ENCODE measurements at places on chromosomes 13 and 19. TPM values are rescaled to one million over a fixed set of nuclear protein-coding genes. Genes with fewer than 3 reads are reported as not detected.

CYP4F11 gene
- not detected for total RNA-seq

DNA sequence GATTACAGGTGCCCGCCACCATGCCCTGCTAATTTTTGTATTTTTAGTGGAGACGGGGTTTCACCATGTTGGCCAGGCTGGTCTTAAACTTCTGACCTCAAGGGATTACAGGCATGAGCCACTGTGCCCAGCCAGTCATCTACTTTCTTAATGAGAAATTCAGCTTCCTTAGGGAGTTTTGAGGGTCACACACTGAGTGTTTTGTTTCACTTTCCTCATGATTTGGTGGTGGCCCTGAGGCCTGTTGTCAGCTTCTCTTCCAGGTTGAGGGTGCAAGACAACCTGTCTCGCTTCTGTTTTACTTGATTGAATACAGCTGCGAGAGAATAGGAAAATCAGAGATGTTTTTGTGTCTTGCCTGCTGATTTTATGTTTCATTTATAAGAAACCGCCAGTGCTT, 9.9 kb downstream of the FRY start:
- H3K27ac ChIP-seq = no peak overlapping the region
- no peak overlapping the region for H3K4me3 ChIP-seq
- H3K4me1 ChIP-seq = peaks cover 30% of the 10 kb centered on the region
- H3K36me3 ChIP-seq = no peaks in the 10 kb centered on the region

DNA sequence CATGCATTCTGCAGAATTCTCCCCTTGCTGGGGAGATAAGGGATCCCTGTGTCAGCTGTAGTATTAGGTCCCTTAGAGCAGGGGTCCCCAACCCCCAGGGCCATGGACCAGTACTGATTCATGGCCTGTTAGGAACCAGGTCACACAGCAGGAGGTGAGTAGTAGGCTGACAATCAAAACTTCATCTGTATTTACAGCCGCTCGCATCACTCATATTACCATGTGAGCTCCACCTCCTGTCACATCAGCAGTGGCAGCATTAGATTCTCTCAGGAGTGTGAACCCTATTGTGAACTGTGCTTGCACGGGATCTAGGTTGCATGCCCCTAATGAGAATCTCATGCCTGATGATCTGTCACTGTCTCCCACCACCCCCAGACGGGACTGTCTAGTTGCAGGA, 37.9 kb downstream of the CPAMD8 start:
- H3K36me3 ChIP-seq = no peaks in the 10 kb centered on the region
- H3K27me3 ChIP-seq = peaks cover 10% of the 10 kb centered on the region
- H3K27ac ChIP-seq = no peak overlapping the region
- H3K4me3 ChIP-seq = no peak overlapping the region
- H3K4me1 ChIP-seq = no peaks in the 10 kb centered on the region

COMP gene
- not detected for total RNA-seq

DNA sequence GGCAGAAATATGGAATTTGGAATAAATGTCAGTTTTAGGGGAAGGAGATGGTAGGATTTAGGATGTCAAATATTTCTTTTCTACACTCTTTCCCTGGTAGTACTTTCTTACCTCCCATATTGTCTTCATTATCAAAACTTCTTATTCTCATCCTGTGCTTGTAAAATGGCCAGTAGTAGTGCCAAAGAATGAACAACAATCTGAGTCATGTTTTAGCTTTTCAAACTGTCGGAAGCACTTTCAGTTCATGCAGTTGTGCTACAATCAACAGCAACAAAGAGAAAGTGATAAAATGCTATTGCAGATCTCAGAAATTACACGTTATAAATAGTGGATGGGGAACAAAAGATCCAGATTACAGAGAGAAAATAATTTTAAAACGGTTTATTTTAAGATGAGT, 193.7 kb upstream of the RXFP2 start:
- H3K27me3 ChIP-seq = no peaks in the 10 kb centered on the region
- no peak overlapping the region for H3K4me3 ChIP-seq
- no peaks in the 10 kb centered on the region for H3K36me3 ChIP-seq
- no peaks in the 10 kb centered on the region for H3K4me1 ChIP-seq
- H3K27ac ChIP-seq = no peak overlapping the region

Measured in T-cell (primary cell).